Naive thymus-derived CD8-positive, alpha-beta T cell (primary cell): ENCODE measurements at places on chromosomes 5 and 9.

DNA sequence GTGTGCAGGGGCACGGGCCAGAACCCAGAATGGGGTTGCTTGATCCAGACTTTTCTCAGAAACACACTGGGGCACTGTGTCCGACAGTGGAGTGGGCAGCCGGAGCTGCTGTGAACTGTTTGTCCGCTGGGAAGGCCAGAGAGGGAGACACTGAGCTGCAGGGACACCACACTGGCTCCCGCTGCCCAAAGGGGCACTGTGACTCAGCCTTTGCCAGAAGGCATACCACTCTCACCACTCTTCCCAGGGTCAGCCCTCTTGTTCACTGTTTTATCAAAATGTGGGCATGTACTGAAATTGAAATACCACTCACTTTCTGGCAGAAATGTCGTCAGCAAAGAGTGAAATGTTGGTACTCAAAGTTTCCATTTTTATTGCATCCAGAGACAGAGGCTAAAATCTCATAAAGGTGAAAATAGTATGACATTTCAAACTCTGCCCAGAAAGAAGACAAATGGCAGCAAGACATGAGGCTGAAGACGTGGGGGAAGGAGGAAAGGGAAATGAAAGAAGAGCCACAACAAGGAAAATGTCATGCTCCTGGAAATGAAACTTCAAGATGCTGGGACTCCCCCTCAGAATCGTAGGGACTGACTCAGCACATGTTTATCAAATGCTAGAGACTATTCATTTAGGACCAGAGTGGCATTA is 4.5 kb upstream of the IL7R start:
- DNase-seq = peak; percentile 62

- no peak for DNase-seq
Observed at GRCh38 chr5:6085341-6085860, 292.9 kb downstream of the MED10 start.

DNA sequence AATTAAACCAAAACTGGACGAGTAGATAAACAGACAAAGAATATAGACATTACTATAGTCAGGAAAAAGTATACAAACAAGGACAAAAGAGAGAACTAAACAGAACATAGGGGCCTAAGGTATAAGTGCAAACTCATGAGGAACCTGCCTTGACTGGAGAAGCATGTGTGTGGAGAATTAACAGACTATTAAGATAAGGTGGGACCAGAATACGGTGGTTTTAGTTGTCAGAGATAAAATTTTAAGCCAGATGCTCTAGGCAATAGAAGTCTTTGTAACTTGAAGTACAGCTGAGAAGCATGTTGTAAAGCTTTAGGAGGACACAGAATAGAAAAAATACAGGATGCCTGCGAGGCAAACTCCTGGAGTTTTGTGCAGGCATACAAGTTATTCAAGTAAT is 707.1 kb downstream of the PTPRD start:
- DNase-seq = no peak

DNA sequence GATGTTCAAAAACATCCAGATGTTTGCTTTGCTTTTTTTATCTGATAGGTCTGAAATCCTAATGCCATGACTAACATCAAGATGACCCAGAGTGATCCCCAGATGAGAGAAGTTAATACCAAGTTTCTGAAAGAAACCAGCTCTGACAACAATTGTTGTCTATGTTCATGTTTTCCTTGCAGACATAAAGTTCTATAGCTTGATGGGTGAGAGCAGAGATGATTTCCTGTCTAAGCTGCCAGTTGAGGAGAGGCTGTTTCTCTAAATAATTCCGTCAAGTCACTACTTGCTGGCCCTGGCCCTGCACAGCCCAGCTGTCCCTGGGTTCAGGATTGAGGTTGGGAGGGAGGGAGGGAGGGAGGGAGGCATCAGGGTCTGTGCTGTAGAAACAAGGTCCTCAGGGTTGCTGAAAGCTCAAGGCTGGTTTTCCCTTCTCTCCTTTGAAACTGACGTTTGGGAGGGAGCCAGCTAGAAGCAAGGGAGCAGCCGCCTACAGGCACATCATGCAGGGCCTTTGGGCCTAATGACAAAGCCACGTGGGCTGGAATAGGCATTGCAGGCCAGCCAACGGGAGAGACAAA is 3.9 kb downstream of the SPARC start:
- no peak for DNase-seq

DNA sequence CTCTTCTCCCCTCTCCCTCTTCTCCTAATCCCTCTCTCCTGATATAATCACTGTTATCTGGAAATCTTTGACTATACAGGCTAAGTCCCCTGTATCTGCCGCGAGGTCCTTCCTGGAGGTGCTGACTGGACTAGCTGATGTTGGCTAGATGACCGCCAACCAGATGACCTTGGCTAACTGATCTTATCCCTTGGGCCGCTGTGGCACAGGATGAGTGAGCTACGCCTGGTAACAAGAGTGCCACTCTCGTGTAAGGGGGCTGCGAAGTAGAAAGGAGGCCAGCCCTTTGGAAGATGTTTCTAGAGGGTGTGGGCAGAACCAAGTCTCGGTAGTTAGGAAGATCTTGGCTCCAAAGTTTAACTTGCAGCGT is 345 bp upstream of the PRRC1 start:
- DNase-seq = no peak

DNA sequence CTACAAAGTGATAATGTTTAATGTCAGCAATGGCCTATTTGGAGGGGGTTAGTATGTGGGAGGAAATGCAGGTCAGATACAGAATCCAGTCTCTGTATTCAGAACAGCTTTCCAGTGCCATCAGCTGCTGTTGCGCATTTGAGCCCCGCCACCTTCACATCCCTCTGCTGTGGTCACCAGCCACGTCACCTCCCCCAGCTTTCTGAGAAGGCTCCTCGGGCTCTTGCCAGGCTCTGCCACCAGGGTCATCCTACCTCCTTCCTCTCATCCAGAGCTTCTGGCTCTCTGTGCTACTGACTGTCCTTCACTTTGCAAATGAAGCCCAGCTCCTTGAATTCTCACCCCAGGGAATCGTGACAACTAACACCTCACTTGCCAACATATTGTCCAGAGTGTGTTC is 138.8 kb downstream of the PIK3R1 start:
- DNase-seq = no peak

DNA sequence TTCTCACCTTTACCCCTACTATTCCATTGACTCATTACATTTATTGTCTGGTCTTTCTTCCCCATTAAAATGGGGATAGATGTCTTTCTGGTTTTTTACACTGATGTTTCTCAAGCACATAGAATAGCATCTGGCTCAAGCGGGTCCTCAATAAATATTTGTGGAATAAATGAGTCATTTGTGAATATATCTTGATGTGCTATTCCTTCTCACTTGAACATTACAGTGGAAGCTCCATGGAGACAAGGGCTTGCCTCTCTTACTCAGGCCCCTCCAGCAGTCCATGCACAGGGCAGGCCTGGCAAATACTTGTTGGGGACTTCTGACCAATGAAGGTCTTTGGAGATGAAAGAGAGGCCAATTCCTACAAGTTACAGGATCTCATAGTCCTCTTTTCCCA is 151.7 kb upstream of the TAS2R1 start:
- DNase-seq = no peak
